ENCODE measurements at places on chromosomes 13 and 19.

- peak; percentile 54 for DNase-seq
Observed at GRCh38 chr19:5578097-5578846, 10.5 kb upstream of the TINCR start.

GRCh38 chr13:98549728-98550317, 27.1 kb downstream of the STK24 start:
- no peak for DNase-seq

GRCh38 chr13:107976628-107977027, 238.7 kb downstream of the LIG4 start:
- DNase-seq: no peak

DNA sequence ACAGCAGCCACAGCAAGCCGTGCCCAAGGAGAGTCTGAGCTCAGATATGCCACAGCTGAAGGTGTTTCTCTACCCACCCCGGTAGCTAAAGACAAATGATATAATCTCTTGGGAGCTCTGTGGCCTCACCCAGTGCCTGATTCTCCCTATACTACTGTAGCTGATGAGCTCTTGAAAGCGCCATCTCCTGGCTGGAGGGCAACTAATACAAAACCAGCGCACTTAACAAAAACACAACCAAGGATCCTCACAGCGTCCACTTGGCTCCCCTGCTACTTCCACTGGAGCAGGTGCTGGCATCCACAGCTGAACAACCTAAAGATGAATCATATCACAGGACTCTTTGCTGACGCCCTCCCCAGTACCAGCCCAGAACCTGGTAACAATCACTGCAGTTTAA, 1212.0 kb downstream of the PCDH17 start:
- no peak for DNase-seq

DNA sequence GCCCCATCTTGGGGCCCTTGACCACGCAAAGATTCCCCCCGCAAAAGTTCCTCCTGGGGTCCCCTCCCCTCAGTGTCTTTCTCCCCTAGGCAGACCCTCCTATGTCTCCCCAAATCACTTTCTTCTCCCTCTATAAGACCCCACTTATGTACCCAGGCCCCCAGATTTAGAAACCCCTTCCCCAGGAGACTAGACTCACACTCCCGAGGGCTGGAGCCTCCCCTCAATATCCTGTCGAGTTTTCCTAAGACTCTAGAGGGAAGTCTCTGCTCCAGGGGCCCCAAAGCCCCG, 1.4 kb downstream of the SLC1A5 start:
- DNase-seq: no peak

GRCh38 chr19:55273978-55274707, 5.8 kb downstream of the HSPBP1 start:
- no peak for DNase-seq

- DNase-seq: no peak
Observed at GRCh38 chr13:45365558-45365885, 24.5 kb upstream of the TPT1 start.

GRCh38 chr13:108915634-108916512, 286.5 kb downstream of the MYO16 start:
- peak; percentile 41 for DNase-seq

DNA sequence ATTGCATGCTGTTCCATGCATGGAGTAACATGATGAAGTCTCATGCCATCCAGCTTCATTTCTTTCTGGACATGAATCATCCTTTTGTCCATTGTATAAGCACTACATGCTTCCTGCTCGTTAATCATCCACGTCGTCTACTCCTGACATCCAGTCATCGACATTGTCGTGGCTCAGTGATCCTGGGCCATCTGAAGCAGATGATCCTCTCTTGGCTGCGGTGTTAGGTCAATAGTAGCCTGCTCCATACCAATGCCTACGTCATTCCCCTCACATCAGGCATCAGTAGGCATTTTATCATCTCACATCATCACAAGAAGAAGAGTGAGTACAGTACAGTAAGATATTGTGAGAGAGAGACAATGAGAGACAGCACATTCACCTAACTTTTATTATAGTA, 7.9 kb upstream of the MYO16 start:
- no peak for DNase-seq

Measured in thyroid gland (tissue), 4 donors.